Aorta (tissue), 5 donors: ENCODE measurements at places on chromosomes 1 and 21. TPM values are rescaled to one million over a fixed set of nuclear protein-coding genes. Genes with fewer than 3 reads are reported as not detected.

The DAB1 gene
- total RNA-seq = 1.2 TPM

The HUNK gene
- 0.45 TPM for total RNA-seq

The COQ8A gene
- total RNA-seq = 13.9 TPM

The OR4F29 gene
- 0.71 TPM for total RNA-seq

The EFNA3 gene
- total RNA-seq = 1.8 TPM

The HCRTR1 gene
- 0.42 TPM for total RNA-seq

The PIK3R3 gene
- 49.8 TPM for total RNA-seq

The TCEANC2 gene
- total RNA-seq = 7.0 TPM

The TCHH gene
- 0.16 TPM for total RNA-seq

The DIO1 gene
- total RNA-seq = not detected

The JAM2 gene
- total RNA-seq = 61.0 TPM

The UQCRHL gene
- 1.3 TPM for total RNA-seq

The KCNE1 gene
- 7.2 TPM for total RNA-seq

The RAB7B gene
- total RNA-seq = 11.4 TPM

The CLCA4 gene
- 0.18 TPM for total RNA-seq

The ADGRB2 gene
- total RNA-seq = 4.6 TPM

The CC2D1B gene
- 31.3 TPM for total RNA-seq

The GJB3 gene
- 0.42 TPM for total RNA-seq

The CLDN17 gene
- not detected for total RNA-seq

The CNKSR1 gene
- total RNA-seq = 1.7 TPM
